ENCODE measurements at places on chromosomes 4 and X.

DNA sequence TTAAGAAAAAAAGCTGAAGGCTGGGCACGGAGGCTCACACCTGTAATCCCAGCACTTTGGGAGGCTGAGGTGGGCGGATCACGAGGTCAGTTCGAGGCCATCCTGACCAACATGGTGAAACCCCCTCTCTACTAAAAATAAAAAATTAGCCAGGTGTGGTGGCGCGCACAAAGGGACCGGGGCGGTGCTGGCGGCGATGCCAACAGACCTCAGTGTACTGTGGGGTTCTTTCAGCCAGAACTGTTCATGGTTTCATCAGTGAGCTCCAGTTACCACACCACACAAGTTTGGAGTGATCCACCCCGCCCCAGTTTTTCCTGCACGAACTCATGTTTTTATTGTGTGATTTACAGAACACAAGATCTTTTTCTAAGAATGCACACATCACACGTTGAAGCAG, 21.2 kb upstream of the IRAK1 start:
- no peak for DNase-seq

- DNase-seq = no peak
Observed at GRCh38 chr4:2667428-2667827, 88.7 kb downstream of the TNIP2 start.

- DNase-seq = no peak
Observed at GRCh38 chr4:70743731-70744130, 22.0 kb downstream of the RUFY3 start.

DNA sequence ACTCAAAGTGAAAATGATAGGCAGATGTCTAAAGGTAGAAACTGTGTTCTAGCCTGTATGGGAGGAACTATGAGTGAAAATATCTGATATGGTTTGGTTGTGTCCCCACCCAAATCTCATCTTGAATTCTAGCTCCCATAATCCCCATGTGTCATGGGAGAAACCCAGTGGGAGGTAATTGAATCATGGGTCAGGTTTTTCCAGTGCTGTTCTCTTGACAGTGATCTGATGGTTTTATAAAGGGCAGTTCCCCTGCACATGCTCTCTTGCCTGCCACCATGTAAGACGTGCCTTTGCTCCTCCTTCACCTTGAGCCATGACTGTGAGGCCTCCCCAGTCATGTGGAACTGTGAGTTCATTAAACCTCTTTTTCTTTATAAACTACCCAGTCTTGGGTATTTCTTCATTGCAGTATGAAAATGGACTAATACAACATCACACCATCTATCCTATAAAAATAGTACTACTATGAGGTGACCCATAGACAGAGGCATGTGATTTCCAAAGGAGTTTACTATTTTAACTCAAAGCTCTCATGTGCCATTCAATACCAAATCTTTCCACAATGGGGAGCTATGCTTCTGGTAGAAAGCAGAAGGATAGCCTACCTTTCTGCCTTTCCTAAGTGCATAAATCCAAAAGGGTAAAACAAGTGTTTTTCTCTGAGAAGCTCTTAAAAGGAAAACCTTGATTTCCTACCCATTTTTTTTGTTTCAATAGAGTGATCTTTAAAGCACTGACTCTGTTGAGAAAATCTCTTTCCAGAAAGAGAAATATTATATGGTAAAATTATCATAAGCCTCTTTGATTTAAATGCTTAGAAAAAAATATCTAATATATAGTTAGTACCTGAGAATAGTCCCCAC, 38.8 kb downstream of the SEC31A start:
- no peak for DNase-seq

DNA sequence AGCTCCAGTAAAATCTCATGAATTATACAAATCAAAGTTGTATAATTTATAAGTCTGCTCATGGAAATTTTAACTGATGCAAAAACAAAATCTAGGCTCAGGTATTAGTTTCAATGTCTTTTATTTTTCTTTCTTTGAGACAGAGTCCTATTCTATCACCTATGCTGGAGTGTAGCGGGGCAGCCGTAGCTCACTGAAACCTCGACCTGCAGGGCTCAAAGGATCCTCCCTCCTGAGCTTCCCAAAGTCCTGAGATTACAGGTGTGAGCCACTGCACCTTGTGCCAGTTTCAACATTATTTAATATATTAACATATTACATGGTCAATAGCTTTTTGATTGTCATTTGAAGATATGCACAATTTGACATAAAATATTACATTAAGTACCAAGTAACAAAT, 678.7 kb downstream of the ARAP2 start:
- DNase-seq = no peak

GRCh38 chrX:2370456-2370855, 130.3 kb downstream of the DHRSX start:
- DNase-seq = no peak

- DNase-seq = no peak
Observed at GRCh38 chr4:16079046-16079445, 4.8 kb downstream of the PROM1 start.

DNA sequence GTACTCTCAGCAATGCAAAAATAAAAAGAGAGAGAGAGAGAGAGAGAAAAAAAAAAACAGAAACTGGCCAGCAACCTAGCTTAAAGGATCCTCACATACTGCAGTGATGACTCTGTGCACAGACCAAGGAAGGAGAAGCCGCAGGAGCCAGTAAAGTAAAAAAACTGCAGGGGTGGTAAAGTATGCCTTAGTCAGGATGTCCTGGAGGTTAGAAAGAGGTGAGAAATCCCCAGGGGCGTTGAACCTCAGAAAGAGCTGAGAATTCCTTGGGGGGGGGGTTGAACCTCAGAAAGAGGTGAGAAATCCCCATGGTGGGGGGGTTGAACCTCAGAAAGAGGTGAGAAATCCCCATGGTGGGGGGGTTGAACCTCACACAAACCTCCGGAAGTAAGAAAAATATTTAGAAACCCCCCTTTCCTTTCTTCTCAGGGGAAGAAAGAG, 48.0 kb downstream of the MAGEA9 start:
- DNase-seq = no peak

GRCh38 chr4:181890031-181890430, 353.2 kb upstream of the TENM3 start:
- no peak for DNase-seq

DNA sequence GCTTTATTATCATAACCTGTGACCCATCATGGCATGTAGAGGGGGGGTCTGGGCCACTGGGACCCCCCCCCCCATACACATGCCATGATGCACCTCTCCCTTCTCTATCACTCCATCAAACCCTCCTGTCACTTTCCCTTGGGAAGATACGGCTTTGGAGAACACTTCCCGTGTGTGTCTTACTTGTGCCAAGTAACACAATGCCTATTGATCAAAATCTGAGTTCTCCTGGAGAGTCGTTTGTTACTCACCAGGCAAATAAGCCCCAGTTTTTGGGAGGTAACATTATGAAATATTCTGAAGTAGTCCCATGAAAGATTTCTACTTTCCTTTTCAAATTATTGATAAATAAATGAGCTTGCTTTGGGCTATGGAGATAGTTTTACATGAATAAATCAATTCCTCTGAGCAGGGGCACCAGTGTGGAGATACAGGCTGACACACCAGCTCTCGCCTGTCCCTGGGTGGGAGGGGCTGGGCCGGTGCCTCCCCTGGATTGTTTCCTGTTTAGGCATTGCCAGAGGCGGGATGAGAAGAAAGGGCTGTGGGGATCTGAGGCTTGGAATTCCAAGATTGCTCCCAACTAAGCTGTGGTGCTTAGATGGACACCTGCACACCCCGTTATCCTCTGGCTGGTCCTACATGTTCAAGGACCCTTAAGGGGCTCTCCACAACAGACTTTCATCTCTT, 63.2 kb upstream of the WWC2 start:
- no peak for DNase-seq

- DNase-seq = no peak
Observed at GRCh38 chr4:52249581-52249980, 198.5 kb downstream of the SPATA18 start.

DNA sequence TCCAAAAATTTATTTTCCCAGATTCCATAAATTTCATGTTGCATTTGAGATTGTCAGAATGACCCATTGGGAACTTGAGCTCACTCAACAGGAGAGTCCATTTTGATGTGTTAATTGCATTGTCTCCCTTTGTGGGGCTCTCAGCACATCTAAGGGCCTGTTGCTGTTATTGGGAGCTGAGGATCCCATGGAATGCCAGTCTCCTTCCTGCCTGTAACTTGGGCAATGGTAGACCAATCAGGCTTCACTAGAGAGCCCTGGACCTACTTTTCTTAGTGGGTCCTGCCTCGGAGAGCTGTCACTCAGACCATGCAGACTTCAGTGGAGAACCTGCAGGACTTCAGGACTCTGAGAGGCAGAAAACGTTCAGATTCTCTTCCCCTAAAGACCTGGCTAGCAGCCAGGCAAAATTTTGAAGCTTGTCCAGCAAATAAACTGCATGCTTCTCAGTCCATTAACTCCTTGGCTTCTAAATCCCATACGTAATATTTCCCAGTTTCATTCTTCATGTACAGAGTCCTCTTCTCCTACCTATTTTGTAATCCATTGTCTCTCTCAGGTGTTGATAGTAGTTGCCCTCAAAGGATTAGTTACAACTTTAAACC, 25.1 kb downstream of the OCRL start:
- DNase-seq = no peak

DNA sequence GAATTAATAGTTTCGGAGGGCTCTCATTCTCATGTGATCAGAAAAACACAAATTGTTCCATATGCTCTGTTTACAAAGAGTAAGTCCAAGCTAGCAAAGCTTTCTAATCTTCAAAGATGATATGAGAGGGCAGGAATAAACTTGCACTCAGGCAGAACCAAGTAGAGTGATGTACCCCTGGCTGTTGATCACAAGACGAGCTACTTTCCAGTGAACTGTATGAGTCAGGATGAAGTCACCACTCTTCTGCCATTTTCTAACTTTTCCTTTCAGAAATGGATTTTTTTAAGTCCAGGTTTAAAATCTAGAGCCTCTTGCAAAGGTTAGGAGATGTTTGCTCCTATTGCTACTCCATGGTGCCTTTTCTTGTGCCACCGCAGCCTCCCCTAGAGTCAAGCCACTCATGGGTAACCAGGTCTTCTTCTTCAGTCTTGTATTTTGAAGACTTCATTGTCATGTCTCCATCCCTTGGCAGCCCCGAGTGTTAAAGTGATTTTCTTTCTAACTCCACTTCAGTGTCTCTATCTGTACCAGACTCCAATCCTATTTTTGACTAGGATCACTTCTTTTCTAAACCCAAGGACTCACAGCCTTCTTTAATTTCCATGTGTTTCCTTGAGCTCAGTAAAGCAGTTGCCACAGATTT, 171.9 kb upstream of the GALNT7 start:
- no peak for DNase-seq

DNA sequence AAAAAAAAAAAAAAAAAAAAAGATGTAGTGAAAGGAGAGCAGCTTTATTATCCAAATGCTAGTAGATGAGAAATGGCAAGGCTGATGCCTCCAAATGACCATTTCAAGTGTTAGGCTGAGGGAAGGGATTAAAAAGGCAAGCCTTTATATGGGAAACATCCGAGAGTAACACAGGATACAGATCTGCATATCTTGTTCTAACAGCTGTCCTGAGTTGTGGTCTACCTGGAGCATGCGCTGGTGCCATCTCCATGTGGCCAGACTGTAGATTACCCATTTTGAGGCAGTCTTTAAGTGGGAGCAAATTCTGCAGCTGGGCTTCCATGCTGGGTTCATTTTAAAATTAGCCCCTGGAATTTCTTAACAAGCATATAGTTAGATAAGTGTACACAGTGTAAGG, 26.0 kb upstream of the ELF2 start:
- DNase-seq = no peak

GRCh38 chr4:73762409-73762808, 22.0 kb downstream of the CXCL8 start:
- DNase-seq = no peak

All from stimulated activated CD4-positive, alpha-beta T cell treated with anti-CD3 and anti-CD28 coated beads, Interleukin-15, amount 100 ng/mL, for 1 hour (primary cell).